ENCODE measurements at places on chromosomes 11 and 22.

DNA sequence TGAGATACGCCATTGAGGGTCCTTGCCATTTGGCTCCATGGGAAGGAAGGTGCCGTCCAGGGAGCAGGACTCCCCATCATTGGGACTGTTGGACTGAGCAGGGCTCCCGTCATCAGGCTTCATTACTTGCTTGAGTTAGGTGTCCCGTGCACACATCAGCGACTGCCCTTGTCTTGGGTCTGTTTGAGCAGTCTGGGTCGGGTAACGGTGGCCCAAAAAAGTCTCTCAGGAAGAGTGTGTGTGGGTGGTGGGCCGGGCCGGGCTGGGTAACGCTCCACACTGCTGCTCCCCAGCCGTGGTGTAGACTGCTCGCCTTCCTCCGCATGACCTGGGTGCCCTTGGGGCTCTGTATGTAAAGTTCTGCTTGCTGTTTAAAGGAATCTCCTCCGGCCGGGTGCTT, 293.5 kb downstream of the TBC1D22A start:
- no peak for DNase-seq

DNA sequence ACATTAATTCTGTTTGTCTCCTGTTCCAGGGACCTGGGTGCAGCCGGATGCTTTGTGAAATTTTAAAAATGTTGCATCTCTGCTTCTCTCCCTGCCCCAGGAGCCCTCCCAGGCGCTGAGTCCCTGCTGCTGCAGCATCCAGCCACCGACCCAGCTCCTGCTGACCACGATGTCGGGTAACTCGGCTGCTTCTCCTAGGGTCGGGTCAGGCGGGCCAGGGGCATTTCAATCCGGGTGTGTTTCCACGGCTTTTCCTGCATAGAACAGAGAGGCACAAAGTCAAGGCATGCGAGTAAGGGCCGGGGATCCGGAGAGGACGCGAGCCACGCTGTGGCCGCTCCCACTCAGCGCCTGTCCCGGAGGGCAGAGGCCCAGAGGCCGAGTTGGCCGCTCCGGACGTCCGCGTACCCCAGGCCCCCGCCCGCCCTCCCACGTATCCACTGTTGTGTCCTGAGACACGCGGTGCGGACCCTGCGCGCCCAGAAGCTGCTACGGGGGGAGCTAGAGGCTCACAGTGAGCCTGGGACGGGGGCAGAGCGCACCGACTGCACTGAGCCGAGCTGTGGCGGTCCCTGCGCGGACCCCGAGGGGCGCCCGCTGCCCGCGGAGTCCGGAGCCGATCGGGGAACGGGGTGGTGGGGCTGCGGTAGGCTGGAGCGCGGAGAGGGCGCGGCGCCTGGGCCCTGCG, at the start of gene POU2AF3:
Gene POU2AF3 (plus strand): TSS at position 134 of the 688 bp plus-strand sequence. CDS start 36 bp downstream, at position 170.
- no peak for DNase-seq

DNA sequence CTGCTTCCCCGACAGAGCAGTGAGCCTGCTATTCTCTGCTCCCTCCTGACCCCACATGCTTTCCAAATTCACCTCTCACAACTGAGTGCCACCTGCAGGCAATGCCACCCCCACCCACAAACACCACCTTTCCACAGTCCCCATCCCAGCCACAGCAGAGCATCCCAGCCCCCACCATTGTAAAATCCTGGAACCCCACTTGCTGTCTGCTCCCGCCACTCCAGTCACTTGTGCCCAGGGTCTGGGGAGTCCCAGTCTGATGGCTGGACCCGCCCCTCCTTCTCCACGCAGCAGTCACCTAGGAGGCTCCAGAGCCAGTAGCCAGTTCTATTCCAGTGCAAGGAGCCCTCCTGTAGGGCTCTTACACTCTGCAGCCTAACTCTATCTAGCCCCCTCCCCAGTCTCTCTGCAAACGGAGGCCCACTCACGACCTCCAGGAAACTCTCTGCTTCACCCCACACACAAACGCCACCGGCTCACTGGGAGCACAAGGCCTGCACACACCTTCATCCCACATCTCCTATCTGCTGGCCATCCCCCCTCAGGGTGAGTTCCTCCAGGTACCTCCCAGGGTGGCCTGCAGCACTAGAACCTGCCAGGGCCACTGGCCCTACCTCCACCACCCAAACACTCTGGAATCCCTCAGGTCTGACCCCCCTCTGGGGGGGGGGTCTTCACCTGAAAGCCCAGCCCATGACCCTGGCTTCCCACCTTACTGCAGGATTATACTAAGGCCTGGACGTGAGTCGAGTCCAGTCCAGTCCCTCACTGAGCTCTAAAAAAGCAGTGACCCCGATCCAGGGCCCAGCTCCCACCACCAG, 1.4 kb downstream of the GNB1L start:
- no peak for DNase-seq

DNA sequence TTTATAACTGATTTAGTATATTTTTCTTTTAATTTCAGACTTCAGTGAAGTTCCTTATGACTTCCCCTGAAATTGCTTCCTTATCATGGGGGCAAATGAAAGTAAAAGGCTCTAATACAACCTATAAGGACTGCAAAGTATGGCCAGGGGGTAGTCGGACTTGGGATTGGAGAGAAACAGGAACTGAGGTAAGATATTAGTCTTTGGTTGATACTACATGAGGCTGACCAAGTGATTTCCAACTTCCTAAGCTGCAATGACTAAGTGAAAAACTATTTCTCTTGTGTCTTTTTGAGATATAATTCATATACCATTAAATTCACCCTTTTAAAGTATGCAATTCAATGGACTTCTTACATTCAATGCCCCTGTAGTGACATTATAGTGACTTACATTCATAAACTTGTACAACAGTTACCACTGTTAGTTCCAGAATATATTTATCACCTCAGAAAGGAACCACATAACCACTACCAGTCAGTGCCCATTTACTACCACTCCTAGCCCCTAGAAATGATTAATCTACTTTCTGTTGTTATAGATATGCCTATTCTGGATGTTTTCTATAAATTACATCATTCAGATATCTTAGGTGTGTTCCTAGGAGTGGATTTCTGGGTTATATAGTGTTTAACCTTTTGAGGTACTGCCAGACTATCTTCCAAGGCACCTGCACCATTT, 21.6 kb downstream of the AAMDC start:
- no peak for DNase-seq

GRCh38 chr11:13026722-13027121, 17.6 kb downstream of the RASSF10 start:
- DNase-seq, result no peak

- no peak for DNase-seq
Measured at GRCh38 chr22:28344918-28345703, 334.5 kb downstream of the TTC28 start.

DNA sequence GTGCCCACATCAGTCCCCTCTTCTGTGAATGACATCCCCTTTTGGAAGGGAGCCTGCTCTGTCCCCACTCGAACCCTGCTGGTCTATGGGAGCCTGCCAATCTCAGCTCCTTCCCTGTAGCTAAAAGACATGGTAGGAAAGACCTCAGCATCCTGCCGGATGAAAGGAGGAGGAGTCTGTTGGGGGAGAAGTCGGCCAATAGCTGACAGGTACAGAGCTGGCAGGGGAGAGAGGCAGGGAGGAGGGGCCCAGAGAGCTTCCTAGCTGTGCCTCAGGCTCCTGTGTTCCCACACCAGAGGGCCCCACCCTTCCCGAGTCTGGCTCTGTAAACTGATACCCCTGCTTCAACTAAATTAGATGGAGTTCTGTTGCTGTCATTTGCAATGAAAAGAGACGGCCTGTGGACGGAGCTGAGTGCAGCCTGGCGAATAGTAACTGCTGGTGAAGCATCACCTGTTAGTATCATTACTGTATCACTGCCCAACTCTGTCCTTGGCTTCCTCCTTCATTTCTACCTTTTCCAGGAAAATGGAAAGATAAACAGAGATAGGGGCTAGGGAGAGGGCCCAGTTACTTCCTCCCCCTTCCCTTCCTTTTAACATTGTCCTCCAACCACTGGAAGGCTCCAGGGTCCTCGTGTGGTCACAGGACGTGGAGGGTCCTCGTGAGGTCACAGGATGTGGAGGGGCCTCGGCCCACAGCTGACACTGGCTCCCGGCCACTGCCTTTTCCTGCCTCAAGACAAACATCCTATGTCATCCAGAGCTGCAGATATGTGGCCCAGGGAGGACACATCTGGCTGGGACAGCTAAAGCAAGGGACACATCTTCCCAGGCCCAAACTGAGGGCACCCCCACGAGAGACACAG, 15.1 kb downstream of the FXYD6 start:
- DNase-seq, result no peak

GRCh38 chr11:85680897-85681296, 5.1 kb downstream of the CCDC89 start:
- DNase-seq, result no peak

GRCh38 chr11:67437082-67437808, at the start of gene PTPRCAP:
PTPRCAP (minus strand) TSS chr11:67437682; CDS start chr11:67437619, 63 bp downstream.
- peak; percentile 71 for DNase-seq

- no peak for DNase-seq
Measured at GRCh38 chr11:1193326-1194230, 29.3 kb upstream of the MUC5B start.

DNA sequence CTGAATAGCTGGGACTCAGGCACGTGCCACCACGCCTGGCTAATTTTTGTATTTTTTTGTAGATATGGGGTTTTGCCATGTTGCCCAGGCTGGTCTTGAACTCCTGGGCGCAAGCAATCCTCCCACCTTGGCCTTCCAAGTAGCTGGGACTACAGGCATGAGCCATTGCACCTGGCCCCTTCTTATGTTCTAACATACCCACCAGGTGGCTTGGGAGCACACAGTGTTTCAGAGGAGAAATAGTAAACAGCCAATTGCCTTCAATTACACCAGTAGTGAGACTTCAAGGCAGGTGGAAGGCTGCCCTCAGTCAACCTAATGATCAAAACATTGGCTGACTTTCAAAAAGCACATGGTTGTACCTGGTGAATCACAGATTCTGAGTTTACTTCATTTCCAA, 167.2 kb downstream of the SWAP70 start:
- no peak for DNase-seq

GRCh38 chr11:19332476-19332875, 91.7 kb upstream of the E2F8 start:
- no peak for DNase-seq

All from stimulated activated CD8-positive, alpha-beta memory T cell treated with anti-CD3 and anti-CD28 coated beads, Interleukin-4, amount 100 ng/mL, for 1 hour (primary cell).